ENCODE measurements at places on chromosomes 7 and 10. TPM values are rescaled to one million over a fixed set of nuclear protein-coding genes. Genes with fewer than 3 reads are reported as not detected.
A peak's percentile ranks its signal among the peaks of the same experiment; 100 is the strongest.

Gene HOXA4
- not detected for total RNA-seq

Gene BTRC
- 13.1 TPM for total RNA-seq

Gene PLAU
- not detected for total RNA-seq

Gene AUTS2
- 43.6 TPM for total RNA-seq

Gene GSAP
- total RNA-seq, result 19.1 TPM

Gene CFTR
- not detected for total RNA-seq

Gene ZNF107
- 12.4 TPM for total RNA-seq

DNA sequence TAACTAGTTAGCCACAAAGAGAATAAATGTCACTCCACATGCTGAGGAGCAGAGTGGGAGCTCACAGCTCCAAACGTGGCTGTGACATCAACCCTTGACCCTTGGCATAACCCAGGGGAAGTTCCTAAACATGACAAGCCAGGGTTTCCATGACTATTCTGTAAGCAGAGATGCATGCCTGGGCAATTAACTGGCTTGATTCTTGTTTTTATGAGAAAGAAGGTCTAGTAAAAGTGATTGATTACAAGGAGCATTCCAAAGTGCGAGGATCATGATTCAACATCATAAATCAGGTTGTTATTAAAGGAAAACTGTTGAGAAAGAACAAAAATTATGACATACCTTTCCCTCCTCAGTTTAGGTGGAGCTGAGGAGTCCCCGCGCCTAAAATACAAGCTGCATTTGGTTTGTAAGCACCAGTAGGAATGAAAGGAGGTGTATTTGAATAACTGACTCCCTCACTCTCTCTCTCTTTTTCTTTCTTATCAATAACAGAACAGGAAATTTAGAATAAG is 108.4 kb downstream of the SFMBT2 start:
- DNase-seq, result no peak
- no peak overlapping the region for H3K4me3 ChIP-seq
- no peak overlapping the region for H3K27ac ChIP-seq

DNA sequence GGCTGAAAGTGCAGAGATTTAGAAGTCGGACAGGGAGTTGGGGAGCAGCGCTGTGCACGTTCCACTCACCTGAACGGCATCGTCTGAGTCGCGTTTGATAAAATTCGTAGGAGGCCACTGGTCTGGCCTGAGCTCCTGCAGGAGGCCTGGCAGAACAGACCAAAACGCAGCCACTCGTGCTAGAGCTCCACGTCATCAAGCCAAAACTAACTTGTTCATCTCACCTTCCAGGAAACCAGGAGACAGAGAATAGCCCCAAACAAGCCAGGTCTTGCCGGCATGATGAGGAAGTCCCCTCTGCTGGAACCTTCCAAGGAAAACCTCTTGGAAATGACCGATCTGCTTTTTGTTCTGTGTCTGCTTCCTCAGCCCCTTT is 43.4 kb upstream of the DNAJB6 start:
- H3K4me3 ChIP-seq, result no peak overlapping the region
- H3K27me3 ChIP-seq, result no peaks in the 10 kb centered on the region
- H3K27ac ChIP-seq, result no peak overlapping the region
- H3K4me1 ChIP-seq, result no peaks in the 10 kb centered on the region

DNA sequence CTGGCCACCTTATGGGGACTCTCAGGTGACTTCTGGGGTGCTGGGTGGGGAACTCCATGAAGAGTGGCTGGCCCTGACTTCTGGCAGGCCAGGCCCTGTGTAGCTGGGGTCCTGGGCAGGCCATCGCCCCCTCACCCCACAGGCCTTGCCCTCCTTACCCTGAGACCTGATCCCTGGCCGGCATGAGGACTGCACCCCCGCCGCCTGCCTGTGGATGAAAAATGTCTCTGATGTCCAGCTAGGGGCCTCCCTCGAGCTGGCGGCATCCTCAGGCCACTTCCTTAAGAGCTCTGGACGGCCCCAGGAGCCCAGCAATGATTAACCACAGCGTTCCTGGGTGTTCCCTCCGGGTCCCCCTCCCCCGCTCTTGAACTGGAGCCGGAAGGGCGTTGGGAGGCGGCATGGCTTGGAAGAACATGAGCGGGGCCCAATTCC is 31.8 kb upstream of the SHH start:
- H3K36me3 ChIP-seq, result no peaks in the 10 kb centered on the region
- H3K4me3 ChIP-seq, result no peak overlapping the region
- no peak overlapping the region for H3K27ac ChIP-seq
- DNase-seq, result no peak

DNA sequence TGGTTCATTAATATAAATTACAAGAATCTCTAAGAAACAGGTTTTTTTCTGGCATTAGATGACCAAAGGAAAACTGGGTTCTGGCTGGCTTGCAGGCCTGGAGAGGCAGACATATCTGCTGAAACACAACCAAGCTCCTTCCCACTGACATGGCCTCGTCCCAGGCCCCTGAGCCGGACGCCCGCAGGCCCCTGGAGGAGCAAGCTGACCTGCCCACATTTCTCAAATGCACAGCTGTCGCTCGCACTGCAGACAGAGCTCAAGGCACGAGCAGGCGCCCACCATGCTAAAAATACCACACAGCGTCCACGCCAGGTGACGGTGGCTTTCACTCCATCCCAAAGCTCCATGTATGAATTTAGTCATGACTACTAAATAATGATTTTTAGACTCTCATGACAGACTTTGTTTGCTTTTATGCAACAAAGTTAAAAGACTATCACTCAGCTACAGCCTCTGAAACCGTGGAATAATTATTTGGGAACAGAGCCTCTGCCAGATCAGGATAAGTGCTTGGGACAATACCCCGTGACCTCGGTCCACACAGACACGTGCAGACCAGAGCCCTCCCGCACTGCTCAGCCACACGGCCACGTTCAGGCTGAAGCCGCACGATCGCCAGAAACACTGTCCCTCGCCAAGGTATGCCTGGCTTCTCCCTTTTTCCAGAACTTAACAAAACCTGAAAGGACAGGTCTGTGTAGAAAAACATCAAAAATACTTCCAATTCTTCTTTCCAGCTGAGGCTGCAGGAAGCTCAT is 71.1 kb downstream of the DIP2C start:
- no peak overlapping the region for H3K27ac ChIP-seq
- no peaks in the 10 kb centered on the region for H3K4me1 ChIP-seq
- no peaks in the 10 kb centered on the region for H3K27me3 ChIP-seq

DNA sequence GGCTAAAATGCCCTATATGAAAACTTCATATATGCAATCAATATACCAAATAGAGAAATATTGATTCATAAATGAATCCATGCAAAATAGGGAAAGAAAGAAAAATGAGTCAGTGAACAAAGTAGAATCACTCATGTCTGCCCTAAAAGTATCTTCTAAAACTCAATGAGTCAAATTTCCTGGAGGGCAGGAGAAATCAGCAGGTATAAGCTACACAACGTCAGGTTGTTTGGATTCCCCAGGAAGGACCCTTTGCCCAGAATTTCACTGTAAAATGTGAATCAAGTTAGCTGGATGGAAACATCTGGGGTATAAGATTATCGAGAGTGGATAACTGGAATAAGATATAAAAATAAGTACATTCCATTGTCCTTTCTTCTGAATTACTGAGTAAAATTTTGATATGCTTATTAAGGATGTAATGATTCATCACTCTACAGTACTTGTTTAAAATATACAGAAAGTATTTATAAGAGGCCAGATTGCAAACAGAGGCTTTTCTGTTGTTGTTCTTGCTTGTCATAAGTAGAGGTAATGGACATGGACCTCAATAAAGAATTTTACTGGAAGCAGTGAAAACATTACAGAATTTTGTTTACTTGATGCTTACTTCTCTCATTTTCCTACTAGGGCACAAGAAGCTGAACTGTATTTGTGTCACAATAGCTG is 99.0 kb downstream of the AGMO start:
- H3K36me3 ChIP-seq, result no peaks in the 10 kb centered on the region
- H3K27me3 ChIP-seq, result no peaks in the 10 kb centered on the region
- H3K4me1 ChIP-seq, result no peaks in the 10 kb centered on the region
- H3K27ac ChIP-seq, result no peak overlapping the region

- peaks cover 35% of the 10 kb centered on the region for H3K4me1 ChIP-seq
- peaks cover 4% of the 10 kb centered on the region for H3K36me3 ChIP-seq
- H3K4me3 ChIP-seq, result no peak overlapping the region
- H3K27ac ChIP-seq, result no peak overlapping the region
- no peak for DNase-seq
- H3K27me3 ChIP-seq, result no peaks in the 10 kb centered on the region
Measured at GRCh38 chr7:151793531-151793951, 83.4 kb downstream of the PRKAG2 start.

DNA sequence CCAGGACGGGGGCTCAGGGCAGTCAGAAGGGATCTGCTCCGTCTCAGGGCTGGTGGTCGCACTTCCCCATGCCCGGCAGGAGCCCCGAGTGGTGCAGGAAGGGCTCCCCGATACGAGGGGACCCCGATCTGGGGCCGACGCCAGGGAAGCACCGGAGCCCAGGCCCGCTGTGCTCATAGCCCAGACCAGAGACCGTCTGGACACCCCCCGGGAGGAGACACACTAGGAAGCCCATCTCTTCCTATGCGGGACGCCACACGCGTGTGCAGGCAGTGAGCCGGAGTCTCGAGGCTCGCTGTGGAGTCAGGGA is 39.7 kb upstream of the PDGFA start:
- no peak for DNase-seq
- no peaks in the 10 kb centered on the region for H3K27me3 ChIP-seq
- H3K4me1 ChIP-seq, result no peaks in the 10 kb centered on the region
- no peak overlapping the region for H3K27ac ChIP-seq
- no peaks in the 10 kb centered on the region for H3K36me3 ChIP-seq
- H3K4me3 ChIP-seq, result no peak overlapping the region

DNA sequence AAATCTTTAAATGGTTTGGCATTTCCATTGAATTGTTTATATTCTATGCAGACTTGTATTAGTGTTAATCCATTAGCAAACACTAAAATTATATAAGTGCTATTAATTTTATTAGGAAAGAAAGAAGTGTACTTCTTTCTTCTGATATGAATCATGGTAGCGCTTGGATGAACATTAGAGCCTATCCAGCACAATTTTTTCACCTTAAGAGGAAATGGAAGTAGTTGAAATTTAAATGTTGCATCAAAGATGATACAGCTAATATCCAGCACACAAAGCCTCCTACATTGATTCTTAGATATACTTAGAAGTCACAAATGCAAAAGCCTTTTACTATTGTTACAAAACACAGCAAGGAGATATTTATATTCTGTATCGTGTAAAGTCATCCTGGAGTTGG is 174.5 kb downstream of the AHR start:
- H3K4me1 ChIP-seq, result no peaks in the 10 kb centered on the region
- H3K27ac ChIP-seq, result no peak overlapping the region
- H3K4me3 ChIP-seq, result no peak overlapping the region

- no peaks in the 10 kb centered on the region for H3K27me3 ChIP-seq
- no peaks in the 10 kb centered on the region for H3K36me3 ChIP-seq
- no peak overlapping the region for H3K27ac ChIP-seq
- no peak for DNase-seq
Measured at GRCh38 chr10:127919418-127920271, 12.7 kb downstream of the PTPRE start.

DNA sequence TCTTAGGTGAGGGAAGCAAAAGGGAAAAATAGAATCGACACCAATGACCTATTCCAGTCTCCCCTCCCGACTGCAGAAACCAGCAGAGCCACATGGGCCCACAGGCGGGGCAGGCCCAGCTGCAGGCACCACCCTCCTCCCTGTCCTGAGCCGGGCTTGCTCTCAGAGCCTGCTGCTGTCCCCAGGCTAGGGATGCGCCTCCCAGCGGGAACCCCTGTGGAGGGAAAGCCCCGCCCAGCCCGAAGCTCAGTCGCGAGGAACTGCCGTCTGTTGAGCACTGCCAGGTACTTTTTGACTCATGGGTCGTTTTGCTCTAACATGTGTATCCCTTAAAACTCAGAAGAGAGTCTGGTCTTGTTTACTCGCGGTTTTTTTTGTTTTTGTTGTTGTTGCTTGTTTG is 124.5 kb upstream of the RET start:
- H3K4me3 ChIP-seq, result no peak overlapping the region
- no peak for DNase-seq
- no peaks in the 10 kb centered on the region for H3K4me1 ChIP-seq
- H3K27ac ChIP-seq, result no peak overlapping the region
- H3K36me3 ChIP-seq, result no peaks in the 10 kb centered on the region

GRCh38 chr7:158815083-158815799 is 14.1 kb downstream of the ESYT2 start:
- H3K36me3 ChIP-seq, result peaks cover 11% of the 10 kb centered on the region
- H3K27ac ChIP-seq, result peak overlapping the region; percentile 68
- H3K4me3 ChIP-seq, result peak overlapping the region; percentile 8
- H3K4me1 ChIP-seq, result peaks cover 82% of the 10 kb centered on the region
- H3K27me3 ChIP-seq, result no peaks in the 10 kb centered on the region

GRCh38 chr7:12815426-12815825 is 128.0 kb downstream of the ARL4A start:
- H3K36me3 ChIP-seq, result no peaks in the 10 kb centered on the region
- H3K4me1 ChIP-seq, result no peaks in the 10 kb centered on the region
- no peaks in the 10 kb centered on the region for H3K27me3 ChIP-seq
- no peak overlapping the region for H3K4me3 ChIP-seq
